ENCODE measurements at places on chromosomes 4 and X.

GRCh38 chr4:138522366-138522765 is 280.2 kb upstream of the SLC7A11 start:
- no peak for DNase-seq

GRCh38 chr4:10664408-10664807 is 20.2 kb downstream of the CLNK start:
- DNase-seq: no peak

DNA sequence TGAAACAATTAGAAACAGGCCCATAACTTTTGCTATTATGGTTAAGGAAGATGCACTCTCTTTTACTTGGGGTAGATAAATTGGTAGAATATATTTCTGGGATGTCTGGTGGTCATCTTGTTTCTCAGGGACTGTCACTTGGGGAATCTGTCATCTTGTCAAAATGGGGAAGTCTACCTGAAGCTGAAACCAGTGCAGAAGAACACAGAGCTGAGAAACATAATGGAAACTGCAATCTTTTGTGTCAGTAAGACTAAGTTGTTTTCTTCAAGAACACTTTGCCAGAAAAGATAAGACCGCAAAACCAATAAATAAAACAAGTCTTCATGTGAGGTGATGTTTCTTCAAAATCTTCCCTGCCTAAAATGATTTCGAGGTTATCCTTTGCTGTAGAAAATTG is 92.0 kb downstream of the NAA11 start:
- no peak for DNase-seq

DNA sequence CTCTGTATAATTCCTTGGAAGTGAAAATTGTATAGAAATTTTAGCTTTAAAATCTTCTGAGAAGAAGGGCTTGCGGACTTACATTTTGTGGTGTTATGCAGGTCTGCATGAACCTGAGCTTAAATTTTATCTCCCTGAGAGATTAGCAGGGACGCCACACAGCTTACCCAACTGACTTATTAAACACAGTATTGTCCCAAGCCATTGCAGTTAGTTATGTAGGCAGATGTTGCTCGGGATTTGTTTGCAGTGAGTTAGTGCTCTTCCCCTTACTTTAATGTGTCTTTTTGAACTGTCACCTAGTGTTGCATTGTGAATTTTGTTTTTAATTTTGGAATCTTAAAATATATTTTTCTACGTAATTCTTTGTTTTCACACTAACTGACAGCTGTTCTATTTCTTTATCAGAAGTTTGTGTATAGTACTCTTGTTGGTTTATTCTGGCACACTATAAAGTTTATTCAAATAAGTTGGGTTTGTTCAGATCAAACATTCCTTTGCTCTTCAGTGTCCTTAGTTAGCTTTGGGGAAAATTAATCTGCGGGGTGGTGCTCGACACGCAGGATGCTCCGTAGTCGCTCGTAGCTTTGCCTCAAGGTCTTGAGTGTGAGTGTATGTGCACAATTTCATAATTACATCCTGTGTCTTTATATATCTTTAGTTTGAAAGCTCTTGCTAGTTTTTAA is 145.4 kb downstream of the STIM2 start:
- no peak for DNase-seq

- DNase-seq: no peak
Observed at GRCh38 chr4:143251779-143252178, 67.1 kb downstream of the USP38 start.

- DNase-seq: no peak
Observed at GRCh38 chrX:69079268-69079667, 86.0 kb downstream of the PJA1 start.

DNA sequence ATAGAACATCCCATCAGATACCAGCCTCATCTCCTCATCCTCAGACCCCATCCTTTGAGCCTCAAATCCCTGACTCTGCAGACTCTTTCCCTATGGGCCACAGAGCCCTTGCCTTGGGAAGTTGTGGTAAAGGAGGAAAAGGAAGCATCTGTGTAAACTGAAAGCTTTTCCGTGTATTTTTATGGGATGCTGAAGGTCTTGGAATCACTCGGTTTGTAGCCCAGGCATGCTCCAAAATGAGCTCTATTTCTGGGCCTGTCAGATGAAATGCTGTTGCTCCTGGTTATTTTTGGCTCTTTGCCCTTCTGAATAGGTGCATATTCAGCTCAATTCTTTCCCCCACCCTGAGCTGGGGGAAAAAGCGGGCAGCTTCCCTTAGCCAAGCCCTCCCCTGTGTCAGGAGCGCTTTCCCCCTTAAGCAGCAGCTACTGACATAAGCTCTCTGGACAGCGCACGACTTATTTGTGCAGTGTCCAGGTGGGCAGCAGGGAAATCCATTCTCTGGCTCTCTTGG is 5.0 kb upstream of the SEL1L3 start:
- no peak for DNase-seq

- DNase-seq: no peak
Observed at GRCh38 chr4:139419388-139419914, 34.5 kb upstream of the RAB33B start.

DNA sequence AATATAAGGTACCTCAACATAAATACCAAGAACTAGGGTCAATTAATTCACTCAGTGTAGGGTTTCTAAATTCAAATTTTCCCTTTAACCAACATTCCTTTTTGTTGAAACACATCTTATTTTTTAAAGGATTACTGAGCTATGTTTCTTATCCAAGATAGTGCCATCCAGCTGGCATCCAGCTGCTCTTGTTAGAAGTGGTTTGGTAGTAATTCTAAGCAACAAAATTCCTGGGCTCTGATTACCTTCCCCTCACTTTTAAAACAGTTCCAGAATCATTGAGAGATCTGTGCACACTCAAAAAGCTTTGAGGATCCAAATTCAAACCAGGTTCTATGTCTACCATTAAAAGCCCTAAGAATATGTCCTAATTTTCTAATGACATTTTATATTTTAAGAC is 583.7 kb downstream of the TRIML1 start:
- no peak for DNase-seq

DNA sequence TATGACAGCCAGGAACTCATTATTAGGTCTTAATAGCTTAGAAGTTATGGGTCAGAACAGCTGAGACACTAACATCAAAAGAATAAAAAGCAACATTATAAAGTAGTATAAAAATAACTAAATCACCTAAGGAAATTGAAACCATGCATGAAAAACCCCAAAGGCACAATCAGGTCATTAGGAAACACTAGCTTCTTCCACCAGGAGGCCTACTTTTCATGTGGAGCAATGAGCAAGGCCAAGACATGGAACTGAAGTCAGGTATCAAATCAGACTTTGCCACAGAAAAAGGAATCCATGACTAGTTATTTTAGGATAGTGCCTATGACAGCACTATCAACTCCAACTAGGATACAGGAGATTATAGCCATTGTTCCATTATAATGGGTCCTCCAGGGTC is 7.9 kb downstream of the HUWE1 start:
- DNase-seq: no peak

- DNase-seq: no peak
Observed at GRCh38 chr4:63618883-63619718, 790.1 kb downstream of the TECRL start.

DNA sequence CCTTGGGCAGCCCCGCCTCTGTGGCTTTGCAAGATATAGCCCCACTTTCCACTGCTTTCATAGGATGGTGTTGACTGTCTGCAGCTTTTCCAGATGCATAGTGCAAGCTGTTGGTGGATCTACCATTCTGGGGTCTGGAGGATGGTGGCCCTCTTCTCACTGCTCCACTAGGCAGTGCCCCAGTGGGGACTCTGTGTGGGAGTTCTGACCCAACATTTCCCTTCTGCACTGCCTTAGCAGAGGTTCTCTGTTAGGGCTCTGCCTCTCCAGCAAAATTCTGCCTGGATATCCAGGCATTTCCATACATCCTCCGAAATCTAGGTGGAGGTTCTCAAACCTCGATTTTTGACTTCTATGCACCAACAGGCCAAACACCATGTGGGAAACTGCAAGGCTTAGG is 153.7 kb downstream of the TBCK start:
- DNase-seq: no peak

DNA sequence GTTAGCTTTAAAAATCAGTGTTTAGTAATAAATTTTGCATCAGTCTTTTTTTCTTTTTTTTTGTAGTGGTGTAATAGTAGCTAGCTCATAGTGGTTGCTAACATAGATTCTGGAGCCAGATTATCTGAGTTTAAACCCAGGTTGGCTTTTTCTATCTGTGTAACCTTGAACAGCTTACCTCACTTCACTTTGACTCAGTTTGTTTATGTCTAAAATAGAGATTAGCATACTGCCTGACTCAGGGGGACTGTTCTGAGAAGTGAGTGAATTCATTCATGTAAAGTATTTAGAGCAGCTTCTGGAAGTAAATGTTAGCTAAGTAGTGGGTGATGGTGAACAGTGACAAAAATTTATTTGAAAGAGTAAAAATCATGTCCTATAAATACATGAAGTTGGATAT is 32.9 kb downstream of the CPEB2 start:
- no peak for DNase-seq

- DNase-seq: no peak
Observed at GRCh38 chr4:140653718-140654494, 85.1 kb upstream of the UCP1 start.

DNA sequence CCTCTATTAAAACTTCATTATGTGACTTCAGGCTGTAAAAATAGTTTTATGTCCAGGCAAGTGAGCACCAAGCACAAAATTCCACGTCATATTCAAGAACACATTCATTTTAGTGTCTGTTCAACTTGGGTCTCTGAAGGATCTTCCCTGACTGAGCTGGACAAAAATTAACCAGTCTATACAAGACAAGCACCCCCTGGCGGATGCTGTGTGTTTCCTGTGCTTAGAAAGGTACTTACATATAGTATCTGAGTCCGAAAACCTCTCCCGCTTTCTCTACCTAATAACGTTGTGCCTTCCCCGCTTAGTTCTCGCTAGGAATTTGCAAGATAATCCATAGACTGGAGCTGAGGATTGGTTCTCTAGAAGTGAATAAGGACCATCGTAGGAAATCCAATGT is 2214.5 kb upstream of the TENM3 start:
- DNase-seq: no peak

DNA sequence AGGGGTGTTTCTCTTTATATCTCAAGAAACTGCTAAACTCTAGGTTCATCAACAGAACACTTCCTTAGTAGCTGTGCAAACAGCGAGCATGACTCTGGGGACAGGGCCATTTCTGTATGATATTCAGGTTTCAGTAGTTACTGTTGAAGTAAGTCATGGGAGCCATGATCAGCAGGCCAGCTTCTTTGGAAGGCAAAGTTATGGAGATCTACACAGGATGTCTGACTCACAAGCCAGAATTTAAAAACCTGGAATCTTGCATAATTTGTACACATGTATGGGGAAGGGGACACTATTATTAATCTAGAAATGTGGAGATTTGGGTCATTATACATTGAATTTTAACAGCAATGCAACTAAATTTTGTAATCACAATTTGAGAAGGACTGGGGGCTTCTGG is 187.8 kb upstream of the NR3C2 start:
- DNase-seq: no peak

DNA sequence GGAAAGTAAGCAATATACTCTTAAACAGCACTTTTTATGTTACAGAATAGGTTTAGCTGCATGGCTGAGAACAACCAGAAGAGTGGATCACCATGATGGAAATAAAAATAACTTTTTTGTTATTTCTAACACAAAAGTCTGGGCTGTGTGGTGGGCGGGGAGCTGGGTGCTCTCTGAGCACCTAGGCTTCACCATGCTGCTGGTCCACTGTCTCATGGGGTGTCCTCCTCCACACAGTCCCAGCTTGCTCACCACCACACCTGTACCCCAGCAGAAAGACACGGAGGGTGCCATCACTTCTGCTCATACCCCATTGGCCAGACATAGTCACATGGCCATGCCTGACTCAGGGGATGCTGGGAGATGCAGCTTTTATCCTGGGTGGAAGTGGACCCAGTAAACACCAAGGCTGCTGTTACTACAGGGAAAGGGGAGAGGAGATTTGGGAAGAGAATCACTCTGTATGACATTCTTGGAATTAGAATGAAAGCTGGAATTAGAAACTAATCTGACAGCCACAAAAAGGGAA is 45.0 kb downstream of the CPZ start:
- DNase-seq: no peak

DNA sequence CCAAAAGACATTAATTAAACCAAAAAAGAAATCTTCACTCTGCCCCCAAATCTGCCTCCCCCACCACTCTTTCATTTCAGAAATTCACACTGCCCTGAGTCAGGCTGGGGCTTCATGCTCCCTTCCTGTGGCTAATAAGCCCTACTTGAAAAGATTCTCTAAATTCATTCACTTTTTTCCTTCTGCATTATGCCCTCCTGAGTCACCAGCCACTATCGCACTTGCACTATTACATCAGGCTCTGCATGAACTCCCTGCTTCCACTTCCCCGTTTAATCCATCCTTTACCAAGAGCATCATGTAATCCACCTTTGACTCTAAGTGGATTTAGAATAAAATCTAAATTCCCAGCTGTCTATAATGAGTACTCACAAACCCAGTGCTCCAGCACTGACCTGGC is 295.4 kb upstream of the KLF3 start:
- no peak for DNase-seq

DNA sequence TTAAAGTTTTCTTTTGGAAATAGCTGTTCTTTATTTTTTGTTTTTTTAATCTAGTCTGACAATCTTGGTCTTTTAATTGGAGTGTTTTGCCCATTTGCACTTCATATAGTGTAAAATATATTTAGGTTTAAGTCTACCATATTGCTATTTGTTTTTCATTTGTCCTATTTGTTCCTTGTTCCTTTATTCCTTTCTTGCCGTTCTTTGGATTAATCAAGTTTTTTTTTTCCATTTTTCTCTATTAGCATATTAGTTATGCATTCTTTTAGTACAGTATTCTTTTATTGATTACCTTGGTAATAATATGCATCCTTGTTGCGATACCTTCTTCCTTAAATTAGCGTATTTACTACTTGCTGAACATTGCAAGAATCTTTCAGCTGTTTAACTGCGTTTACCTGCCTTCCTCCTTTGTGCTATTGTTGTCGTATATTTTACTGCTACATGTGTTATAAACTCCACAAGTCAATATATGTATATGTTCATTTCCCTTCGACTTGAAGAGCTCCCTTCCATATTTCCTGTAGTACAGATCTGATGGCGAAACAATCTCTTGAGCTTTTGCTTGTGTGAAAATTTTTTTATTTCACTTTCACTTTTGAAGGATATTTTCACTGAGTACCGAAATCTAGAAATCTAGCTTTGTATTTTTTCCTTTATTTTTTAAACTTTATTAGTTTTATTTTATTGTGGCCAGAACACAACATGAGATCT is 23.9 kb upstream of the RNF212 start:
- no peak for DNase-seq

GRCh38 chr4:56651056-56651350 is 30.1 kb downstream of the HOPX start:
- no peak for DNase-seq

DNA sequence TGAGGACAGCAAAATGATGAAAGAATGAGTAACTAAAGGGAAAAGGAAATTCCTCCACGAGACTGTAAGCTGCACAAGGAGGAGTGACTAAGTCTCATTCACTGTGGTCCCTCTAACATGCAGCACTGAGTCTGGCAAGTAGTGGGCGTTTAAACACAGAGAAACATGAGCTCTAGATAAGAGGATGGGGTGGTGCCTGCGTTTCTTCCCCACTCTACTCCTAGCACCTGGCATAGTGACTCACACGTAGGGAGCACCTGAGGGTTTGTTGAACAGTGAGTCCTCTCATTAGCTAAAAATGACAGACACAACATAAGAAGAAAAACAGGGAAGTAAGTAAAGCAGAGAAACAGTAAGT is 105.8 kb upstream of the CBR4 start:
- DNase-seq: no peak

- peak; percentile 18 for DNase-seq
Observed at GRCh38 chrX:69232945-69233344, 67.7 kb upstream of the PJA1 start.

All from mesenteric fat pad (tissue), 1 donor.